ENCODE measurements at places on chromosomes 3 and 15.

DNA sequence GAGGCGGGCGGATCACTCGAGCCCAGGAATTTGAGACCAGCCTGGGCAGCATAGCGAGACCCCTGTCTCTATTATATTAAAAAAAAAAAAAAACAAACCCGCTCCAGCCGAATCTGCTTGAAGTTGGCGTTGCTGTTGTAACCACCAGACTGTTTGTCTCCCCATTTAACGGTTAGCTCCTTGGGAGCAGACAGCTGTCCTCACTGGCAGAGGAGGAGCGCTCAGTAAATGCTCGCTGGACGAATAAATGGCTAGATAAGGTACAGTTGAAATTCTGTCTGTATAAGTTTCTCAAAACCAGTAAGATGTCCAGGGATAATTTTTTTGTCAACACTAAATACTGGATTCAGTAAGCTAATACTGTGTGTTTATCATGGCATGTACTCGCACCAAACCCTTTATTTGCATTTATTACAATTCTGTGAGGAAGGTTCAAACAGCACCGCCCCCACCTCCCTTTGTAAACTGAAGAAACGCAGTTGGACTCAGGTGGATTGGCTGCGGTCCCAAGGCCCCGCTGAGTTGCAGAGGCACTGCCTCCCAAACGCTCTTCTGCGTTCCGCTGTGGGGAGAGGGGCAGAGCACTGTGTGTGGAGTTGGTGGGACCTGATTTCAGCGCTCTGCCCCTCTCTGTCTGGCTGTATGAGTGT is 1.1 kb downstream of the RCCD1 start:
- DNase-seq, result peak; percentile 51

GRCh38 chr3:184615396-184615795 is 53.8 kb downstream of the EPHB3 start:
- no peak for DNase-seq

- no peak for DNase-seq
These were observed 457.1 kb downstream of the MFSD1 start for GRCh38 chr3:159258934-159259333.

GRCh38 chr15:45653702-45654424 is 19.0 kb downstream of the SQOR start:
- no peak for DNase-seq

DNA sequence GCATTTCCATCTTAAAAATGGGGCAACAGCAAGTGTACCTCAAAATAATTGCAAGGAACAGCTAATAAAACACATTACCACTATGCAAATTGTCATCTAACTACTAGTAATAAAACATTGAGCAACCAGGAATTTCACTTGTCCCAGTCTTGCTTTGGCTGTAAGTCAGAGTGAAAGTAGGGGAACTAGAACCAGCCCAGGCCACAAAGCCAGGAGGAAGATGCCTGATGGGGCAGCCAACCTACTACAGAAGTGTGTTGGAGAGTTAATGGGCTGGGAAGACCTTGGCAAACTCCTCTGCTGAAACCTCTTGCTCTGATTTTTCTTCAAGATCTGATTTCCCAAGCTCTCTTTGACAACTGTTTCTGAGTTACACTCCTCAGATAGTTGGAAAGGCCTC is 40.2 kb upstream of the LPP start:
- DNase-seq, result no peak

DNA sequence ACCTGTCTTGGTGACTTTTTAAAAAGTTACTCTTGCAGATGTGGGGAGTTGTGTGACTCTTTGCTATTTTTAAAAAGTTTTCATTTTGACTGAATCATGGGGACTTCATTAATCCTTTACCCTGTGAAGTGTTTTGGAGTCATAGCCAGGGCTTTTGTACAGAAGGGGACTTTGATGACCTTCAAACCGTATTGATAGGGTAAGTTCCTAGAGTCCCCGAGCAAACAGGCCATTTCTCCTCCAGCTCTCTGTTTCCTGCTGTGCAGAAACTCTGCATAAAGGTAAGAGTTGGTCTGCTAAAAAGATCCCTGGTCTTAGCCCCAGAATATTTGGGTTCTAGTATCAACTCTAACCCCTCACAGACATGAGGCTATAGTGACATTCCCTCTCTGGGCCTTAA is 170.8 kb upstream of the BCL6 start:
- no peak for DNase-seq

- no peak for DNase-seq
These were observed 692.0 kb downstream of the NLGN1 start for GRCh38 chr3:174089592-174089991.

DNA sequence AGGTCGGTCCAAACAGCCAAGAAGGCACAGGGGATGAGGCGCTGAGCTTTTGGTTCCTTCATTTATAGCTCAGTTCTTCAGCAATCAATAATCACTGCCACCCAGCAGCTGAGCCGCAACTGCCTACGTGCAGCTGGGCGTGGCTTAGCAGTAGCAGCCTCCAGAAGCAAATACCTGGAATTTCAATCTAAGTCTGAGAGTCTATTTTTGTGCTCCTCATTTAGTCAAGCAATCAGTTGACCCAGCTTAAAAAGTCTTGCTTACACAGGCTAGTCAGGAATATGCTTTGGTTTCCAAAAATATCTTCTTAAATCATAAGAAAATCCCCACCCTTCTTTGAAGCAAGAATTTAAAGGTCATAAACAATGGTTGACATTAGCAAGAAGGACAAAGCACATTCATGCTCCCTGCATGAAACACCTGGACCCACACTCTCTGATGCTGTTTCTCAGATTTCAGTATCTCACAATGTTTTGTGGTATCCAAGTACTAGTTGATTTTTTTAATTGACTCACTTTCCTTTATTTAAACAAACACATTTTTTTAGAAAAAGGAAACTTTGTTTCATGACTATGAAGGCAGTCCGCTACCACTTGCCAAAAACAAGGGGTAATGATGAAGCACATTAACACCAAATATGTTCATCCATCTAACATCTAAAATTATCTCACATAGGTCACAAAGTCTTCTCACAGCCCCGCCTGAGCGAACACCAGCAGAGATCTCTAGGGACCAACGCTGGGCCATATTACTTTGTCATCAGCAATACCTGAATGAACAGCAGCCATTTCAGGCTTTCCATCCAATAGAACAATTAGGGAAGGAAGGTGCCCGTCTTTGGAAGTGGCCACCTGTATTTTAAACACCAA is 106.1 kb downstream of the OXNAD1 start:
- no peak for DNase-seq

DNA sequence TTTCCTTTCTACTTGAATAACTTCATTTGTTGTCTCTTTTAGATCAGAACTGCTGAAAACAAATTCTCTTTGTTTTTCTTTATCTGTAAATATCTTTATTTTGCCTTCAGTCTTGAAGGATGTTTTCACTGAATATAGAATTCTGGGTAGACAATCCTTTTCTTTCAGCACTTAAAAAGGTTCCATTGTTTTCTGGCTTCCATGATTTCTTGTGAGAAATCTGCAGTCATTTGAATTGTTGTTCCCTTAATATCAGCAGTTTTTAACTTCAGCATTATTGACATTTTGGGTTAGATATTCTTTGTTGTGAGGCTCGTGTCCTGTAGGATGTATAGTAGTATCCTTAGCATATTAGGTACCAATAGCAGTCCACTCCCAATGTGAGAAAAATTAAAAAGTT is 65.8 kb downstream of the SV2B start:
- no peak for DNase-seq

GRCh38 chr3:193945143-193945542 is 190.8 kb upstream of the HES1 start:
- DNase-seq, result no peak

GRCh38 chr15:24857763-24858162 is 97.0 kb upstream of the SNRPN start:
- DNase-seq, result peak; percentile 11

- no peak for DNase-seq
These were observed 25.6 kb downstream of the DCUN1D1 start for GRCh38 chr3:182954553-182955235.

DNA sequence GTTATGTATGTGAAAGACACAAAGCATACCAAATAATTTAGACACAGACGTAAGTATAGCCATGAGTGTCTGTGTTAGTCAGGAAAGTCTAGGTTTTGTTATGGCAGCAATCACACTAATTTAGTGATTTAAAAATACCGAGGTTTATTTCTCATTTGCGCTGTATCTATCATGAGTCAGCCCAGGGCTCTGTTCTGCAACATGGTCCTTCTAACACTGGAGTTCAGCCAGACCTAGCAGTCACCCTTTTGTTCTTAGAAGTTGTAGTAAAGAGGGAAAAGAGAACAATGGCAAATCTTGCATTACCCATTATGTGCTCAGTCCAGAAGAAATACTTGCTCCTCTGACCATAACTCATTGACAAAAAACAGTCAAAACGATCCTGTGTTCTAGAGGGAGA is 311.5 kb downstream of the NLGN1 start:
- no peak for DNase-seq

GRCh38 chr15:29430124-29430523 is 160.5 kb upstream of the NSMCE3 start:
- no peak for DNase-seq

GRCh38 chr15:90221246-90221900 is 12.4 kb downstream of the CIB1 start:
- DNase-seq, result peak; percentile 74

DNA sequence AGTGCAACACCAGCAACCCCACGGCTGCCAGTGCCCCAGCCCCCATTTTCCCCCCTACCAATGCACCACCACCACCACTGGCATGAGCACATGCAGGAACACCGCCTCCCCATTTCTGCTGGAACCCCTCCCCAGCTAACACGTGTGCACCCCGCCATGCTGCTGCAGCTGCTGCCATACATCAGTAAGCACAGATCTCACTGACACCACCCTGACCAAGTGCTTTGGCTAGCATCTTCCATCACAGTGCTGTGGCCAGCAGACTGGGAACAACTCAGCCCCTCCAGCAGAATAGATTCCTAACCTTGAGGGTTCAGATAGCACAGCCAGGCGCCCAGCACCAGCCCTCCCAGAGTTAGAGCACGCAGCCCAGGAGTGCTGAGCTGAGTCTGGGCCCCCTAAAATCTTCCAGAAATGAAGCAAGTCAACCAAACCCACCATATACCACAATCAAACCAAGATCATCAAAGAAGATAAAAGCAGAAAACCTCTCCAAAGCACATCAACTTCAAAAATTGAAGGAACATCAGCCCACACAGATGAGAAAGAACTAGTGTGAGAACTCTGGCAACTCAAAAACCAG is 81.2 kb upstream of the CDV3 start:
- DNase-seq, result no peak

DNA sequence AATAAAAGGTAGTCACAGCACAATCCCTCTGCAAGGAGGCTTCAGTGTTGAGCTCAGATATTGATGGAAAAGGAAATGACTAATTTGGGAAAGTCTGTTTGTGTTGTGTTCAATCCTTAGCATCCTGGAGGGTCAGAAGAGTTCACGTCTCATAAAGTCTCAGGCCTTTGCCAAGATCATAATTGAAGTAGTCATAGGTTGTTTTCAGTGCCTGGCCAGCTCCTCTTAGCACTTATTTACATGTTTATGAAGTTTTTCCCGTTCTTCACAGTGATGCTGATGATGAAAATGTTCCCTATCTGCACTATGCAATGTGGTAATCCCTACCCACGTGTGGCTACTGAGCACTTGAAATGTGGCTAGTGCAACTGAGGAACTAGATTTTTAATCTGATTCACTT is 61.6 kb upstream of the TGFBR2 start:
- DNase-seq, result peak; percentile 95

GRCh38 chr3:9404680-9405079 is 7.3 kb downstream of the SETD5 start:
- DNase-seq, result no peak

GRCh38 chr15:25735550-25736384 is 127.4 kb downstream of the ATP10A start:
- DNase-seq, result no peak

GRCh38 chr3:177150970-177151627 is 46.2 kb downstream of the TBL1XR1 start:
- peak; percentile 92 for DNase-seq

DNA sequence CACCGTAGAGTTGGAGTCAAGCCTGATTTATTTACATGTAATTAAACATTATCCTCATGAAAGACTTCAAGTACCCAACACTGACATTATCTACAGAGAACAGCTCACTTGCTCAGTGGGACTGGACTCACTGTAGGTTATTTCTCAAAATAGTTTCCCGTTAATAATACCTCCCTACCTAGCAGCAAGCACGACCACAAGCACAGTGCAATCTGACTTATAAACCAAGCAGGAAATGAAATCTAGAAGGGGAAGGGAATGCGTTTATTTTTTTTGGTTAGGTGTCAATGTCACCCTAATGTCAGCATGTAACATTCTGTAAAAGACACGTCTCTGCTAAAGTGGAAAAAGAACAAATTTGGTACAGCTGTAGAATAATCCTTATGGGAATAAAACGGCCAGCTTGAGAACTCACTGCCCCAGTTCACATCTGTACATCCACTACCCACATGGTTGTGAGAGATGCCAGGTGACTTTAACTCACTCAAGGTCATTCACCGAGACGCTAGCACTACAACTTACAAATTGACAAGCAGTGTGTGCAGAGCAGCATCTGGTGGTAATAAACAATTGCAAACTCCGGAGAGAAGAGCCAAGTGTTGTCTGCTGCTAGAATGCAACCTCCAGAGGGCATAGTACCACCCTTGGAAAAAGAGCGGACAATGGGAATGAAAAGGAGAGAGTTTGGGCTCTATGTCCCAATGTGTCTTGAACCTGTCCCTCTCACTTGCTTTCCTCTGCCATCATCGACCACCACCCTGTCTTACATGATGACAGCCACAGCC is 242.5 kb downstream of the CADPS start:
- no peak for DNase-seq

DNA sequence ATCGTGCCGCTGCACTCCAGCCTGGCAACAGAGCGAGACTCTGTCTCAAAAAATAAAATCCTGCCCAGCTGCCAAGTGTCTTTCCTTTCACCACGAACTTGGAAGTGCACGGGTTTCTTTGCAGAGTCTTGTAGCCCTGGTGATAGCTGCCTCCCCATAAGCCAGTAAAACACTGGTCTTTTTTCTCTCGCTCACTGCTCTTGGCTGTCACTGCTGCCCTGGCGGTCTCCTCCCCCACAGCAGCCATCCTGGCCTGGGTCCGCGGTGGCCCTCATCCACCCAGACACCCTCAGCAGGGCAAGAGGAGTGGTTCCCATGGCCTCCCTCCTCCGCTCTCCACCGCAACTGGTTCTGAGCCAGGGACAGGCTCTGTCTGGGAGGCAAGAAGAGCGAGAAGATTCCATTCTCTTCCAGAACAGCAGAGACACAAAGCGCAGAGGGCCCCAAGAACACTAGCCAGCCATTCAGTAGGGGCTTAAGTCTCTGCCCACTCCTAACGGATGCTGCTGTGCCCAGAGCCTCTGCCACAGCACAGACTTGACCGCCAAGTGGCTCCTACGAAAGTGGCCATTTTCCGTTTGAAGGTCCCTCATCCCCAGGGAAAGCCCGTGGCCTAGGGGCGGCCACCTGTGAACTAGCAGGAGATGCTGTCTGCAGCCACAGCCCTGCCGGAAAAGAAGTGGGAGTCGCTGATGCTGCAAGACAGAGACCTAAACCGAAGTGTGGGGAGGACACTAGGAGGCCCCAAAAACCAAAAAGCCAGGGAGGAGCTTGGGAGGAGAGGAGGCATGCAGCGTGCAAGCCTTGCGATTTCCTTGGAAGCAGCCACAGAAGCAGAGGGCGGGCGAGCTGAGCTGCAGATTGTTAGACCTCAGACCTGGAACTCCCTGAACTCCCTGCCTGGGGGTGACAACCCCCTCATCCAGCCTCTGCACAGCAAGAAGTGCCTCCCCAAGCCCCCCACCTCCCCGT is 44.1 kb downstream of the KLHL25 start:
- DNase-seq, result no peak

All from PC-3 (cell line).